ENCODE measurements at places on chromosomes 7 and 10. TPM values are rescaled to one million over a fixed set of nuclear protein-coding genes. Genes with fewer than 3 reads are reported as not detected.

The VWA2 gene
- 1.8 TPM for total RNA-seq

The FAM24B gene
- 7.9 TPM for total RNA-seq

The NANOS1 gene
- 0.79 TPM for total RNA-seq

The MKX gene
- 2.3 TPM for total RNA-seq

- DNase-seq = no peak
Measured at GRCh38 chr7:120951826-120952225, 1.2 kb downstream of the ING3 start.

GRCh38 chr7:22572292-22572691 lies 72.3 kb upstream of the STEAP1B start:
- no peak for DNase-seq

GRCh38 chr10:25959540-25960232 lies 25.7 kb downstream of the MYO3A start:
- no peak for DNase-seq

DNA sequence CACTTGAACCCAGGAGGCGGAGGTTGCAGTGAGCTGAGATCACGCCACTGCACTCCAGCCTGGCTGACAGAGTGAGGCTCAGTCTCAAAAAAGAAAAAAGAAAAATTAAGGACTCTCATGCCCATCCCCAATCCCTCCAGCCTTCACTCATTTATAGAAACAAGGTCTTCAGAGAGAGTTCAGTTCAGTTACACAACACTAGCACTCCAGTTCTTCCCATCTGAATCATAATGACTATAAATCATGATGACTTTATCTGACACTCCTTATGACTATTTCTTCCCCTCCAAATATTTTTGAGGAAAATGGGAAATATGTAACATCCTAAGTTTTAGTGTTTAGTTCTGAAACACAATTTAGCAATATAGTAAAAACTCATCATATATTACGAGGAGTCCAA lies 107.4 kb upstream of the LSM8 start:
- peak; percentile 78 for DNase-seq

GRCh38 chr10:79128923-79129305 lies 60.1 kb downstream of the ZMIZ1 start:
- no peak for DNase-seq

- DNase-seq = no peak
Measured at GRCh38 chr7:45071528-45071927, 17.2 kb downstream of the NACAD start.

GRCh38 chr7:22418251-22419046 lies 61.5 kb upstream of the RAPGEF5 start:
- DNase-seq = no peak

- DNase-seq = peak; percentile 65
Measured at GRCh38 chr10:27192284-27192683, 37.1 kb downstream of the MASTL start.

DNA sequence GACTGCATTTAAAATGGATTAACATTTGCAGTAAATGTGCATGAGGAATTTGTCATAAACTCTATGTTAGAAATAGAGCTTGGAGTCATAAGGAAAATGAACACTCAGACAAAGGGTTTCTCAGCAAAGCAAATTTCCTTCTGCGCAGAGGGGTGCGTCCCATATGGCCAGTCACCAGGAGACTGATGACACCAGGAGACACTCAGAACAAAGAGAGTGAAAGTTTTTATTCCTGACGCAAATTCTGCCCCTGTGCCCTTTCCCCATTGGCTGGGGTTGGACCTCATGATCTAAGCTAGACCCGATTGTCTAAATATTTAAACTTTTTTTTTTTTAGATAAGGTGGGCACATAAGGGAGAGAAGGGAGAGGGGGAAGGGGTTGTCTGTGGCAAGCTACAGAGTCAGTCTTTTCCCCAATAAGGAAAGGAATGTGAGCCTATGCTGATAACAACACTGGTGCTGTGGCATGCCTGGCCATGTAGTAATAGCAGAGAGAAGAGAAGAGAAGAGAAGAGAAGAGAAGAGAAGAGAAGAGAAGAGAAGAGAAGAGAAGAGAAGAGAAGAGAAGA lies 202.0 kb downstream of the POM121L12 start:
- no peak for DNase-seq

DNA sequence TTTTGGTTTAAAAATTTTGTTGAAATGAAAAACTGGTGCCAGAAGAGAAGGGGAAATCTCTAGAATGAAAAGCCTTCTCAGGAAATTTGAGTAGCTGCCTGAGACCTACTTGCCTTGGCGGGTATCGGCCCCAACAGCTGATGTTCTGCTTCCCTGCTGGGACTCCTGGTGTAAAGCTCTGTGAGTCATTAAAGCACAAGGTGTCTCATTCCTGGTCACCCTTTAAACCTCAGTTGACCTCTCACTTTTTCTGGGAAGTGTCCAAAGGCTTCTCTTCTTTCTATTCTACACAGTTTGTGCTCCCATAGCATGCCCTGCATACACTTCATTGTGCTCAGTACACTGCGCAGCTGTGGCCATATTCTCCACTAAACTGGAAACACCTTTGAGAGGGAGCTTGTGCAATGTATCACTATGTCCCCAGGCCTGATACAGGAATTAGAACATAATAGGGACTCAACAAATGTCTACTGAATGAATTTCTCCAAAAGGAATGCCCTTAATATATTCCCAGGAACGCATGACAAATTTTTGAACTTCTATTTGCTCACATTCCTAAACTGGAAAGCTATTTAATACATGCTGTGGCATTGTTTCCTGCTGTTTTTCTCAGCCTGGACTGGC lies 303.9 kb downstream of the SDHAF3 start:
- DNase-seq = no peak

- peak; percentile 31 for DNase-seq
Measured at GRCh38 chr10:92690211-92690914, 608 bp downstream of the HHEX start.

Measured in bronchial epithelial cell (primary cell).